Chondrocyte (in vitro differentiated cells): ENCODE measurements at places on chromosomes 1 and 21. TPM values are rescaled to one million over a fixed set of nuclear protein-coding genes. Genes with fewer than 3 reads are reported as not detected.

GRCh38 chr1:51236531-51237350, 668 bp downstream of the RNF11 start:
- no peak overlapping the region for H3K4me3 ChIP-seq
- H3K27ac ChIP-seq = no peak overlapping the region
- H3K4me1 ChIP-seq = peaks cover 39% of the 10 kb centered on the region

DNA sequence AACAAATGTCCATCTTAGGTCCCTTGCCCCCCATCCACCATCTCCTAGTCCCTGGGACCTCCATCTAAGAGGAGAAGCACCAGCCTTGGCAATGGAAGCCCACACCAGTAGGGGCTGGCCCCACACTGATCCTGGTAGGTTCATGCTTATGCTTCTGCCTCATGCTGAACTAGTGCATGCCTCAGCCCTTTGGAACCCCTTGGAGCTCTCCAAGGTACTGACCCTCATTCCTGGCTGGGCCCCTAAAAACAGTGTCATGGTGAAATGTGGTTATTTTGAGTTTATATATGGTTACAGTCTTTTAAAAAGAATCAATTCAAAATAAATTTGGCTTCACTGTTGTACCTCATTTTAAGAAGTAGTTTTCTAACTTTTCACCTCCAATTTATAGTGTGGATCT, 108.3 kb downstream of the HIVEP3 start:
- H3K4me1 ChIP-seq = peaks cover 12% of the 10 kb centered on the region
- H3K36me3 ChIP-seq = no peaks in the 10 kb centered on the region
- H3K27ac ChIP-seq = no peak overlapping the region
- no peaks in the 10 kb centered on the region for H3K27me3 ChIP-seq
- no peak for DNase-seq

- peaks cover 5% of the 10 kb centered on the region for H3K27me3 ChIP-seq
- peaks cover 18% of the 10 kb centered on the region for H3K4me1 ChIP-seq
- peak overlapping the region; percentile 69 for H3K4me3 ChIP-seq
- H3K27ac ChIP-seq = peak overlapping the region; percentile 55
- no peaks in the 10 kb centered on the region for H3K36me3 ChIP-seq
- DNase-seq = no peak
These were observed 1.3 kb upstream of the PEX10 start for GRCh38 chr1:2413495-2414296.

- H3K4me1 ChIP-seq = no peaks in the 10 kb centered on the region
- DNase-seq = no peak
- no peak overlapping the region for H3K27ac ChIP-seq
These were observed 41.7 kb downstream of the CD55 start for GRCh38 chr1:207362962-207363860.

The PALMD gene
- 6.2 to 16.5 TPM (median 6.9 TPM) in 3 replicates for total RNA-seq

GRCh38 chr1:162872981-162873380, 12.0 kb upstream of the CCDC190 start:
- H3K36me3 ChIP-seq = peaks cover 22% of the 10 kb centered on the region
- peaks cover 18% of the 10 kb centered on the region for H3K4me1 ChIP-seq
- H3K27ac ChIP-seq = peak overlapping the region; percentile 34
- H3K27me3 ChIP-seq = no peaks in the 10 kb centered on the region

DNA sequence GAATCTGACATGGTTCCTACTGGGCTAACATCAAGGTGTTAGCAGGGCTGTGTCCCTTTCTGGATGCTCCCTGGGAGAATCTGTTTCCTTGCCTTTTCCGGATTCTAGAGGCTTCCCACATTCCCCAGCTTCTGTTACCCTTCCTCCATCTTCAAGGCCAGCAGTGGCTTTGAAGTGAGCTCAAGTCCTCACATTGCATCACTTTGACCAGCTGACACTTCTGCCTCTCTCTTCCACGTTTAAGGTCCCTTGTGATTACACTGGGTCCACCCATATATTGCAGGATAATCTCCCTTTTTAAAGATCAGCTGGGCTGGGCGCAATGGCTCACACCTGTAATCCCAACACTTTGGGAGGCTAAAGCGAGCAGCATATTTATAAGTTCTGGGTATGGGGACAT, 33.1 kb downstream of the CNST start:
- no peak overlapping the region for H3K27ac ChIP-seq
- peaks cover 23% of the 10 kb centered on the region for H3K4me1 ChIP-seq
- no peak for DNase-seq
- no peaks in the 10 kb centered on the region for H3K27me3 ChIP-seq

DNA sequence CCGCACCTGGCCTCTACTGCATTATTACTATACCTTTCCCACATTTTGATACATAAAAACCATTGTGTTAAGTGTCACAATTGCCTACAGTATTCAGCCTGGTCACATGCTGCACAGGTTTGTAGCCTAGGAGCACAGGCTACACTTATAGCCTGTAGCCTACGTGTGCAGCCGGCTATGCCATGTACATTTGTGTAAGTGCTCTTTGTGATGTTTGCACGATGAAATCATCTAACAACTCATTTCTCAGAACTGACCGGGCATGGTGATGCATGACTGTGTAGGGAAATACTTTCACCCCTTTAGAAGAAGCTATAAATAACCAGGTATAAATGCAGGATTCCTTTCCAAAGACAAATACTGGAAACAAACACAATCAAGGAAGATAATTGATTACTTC, 12.1 kb downstream of the ERG start:
- peak overlapping the region; percentile 89 for H3K27ac ChIP-seq
- peaks cover 72% of the 10 kb centered on the region for H3K4me1 ChIP-seq
- no peak for DNase-seq
- H3K4me3 ChIP-seq = peak overlapping the region; percentile 23
- H3K36me3 ChIP-seq = peaks cover 4% of the 10 kb centered on the region

GRCh38 chr1:2376261-2376741, 15.1 kb downstream of the MORN1 start:
- peaks cover 11% of the 10 kb centered on the region for H3K4me1 ChIP-seq
- DNase-seq = peak; percentile 88
- H3K36me3 ChIP-seq = no peaks in the 10 kb centered on the region
- H3K27me3 ChIP-seq = no peaks in the 10 kb centered on the region
- no peak overlapping the region for H3K27ac ChIP-seq

DNA sequence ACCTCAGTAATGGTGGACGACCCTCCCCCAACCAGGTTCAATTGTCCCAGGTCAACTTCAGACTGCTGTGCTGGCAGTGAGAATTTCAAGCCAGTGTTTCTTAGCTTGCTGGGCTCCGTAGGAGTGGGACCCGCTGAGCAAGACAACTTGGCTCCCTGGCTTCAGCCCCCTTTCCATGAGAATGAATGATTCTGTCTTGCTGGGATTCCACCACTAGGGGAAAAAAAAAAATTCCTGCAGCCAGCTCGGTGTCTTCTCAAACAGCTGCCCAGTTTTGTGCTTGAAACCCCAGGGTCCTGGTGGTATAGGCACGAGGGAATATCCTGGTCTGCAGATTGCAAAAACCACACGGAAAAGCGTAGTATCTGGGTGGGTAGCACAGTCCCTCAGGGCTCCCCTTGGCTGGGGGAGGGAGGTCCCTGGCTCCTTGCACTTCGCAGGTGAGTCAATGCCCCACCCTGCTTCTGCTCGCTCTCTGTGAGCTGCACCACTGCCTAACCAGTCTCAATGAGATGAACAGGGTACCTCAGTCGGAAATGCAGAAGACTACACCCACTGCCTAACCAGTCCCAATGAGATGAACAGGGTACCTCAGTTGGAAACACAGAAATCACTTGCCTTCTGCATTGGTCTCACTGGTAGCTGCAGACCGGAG, 41.5 kb downstream of the GBP6 start:
- H3K27me3 ChIP-seq = peaks cover 4% of the 10 kb centered on the region
- H3K4me3 ChIP-seq = no peak overlapping the region
- H3K27ac ChIP-seq = no peak overlapping the region
- H3K36me3 ChIP-seq = no peaks in the 10 kb centered on the region
- no peaks in the 10 kb centered on the region for H3K4me1 ChIP-seq

DNA sequence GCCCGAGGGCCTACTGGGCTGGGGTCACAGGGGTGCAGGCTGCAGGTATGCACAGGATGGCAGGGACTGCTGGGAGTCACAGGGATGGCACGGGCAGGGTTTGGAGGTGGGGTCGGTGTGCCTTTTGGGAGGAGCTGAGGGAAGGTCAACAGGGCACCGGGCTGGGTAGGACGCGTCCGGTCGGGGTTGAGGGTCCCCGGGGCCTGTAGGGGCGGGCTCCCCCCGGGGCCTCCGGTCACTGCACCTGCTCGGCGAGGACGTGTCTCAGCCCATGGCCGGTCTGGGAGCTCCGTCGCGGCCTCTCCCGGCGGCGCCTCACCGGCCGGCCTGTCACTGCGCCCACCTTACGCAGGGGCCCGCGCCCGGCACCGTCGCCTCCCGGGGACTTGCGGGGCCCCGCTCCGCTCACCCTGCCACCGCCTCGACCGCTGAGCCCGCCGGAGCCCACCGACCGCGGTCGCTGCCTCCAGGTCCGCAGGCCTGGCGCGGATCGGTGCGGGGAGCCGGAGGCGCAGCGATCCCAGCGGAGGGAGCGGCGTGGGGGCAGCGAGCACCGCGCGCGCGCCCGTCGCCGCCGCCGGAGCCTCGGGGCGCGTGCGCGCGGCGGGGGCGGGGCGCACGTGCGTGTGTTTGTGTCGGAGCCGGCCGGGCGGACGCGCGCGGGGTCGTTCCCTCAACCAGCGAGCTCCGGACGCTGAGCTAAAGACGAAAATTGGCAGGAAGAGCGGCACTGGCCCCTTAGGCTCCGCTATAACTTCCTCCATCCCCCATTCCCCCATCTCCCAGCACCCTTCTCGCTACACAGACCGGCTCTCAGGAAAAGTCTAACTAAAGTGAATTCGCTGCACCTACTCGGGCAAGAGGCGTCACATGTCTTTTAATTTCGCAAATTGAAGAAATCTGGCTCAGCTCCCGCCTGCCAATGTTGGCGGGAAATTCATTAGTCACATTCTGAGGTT, at the start of gene AMIGO1:
Gene AMIGO1 (minus strand): TSS at position 552 of the 959 bp plus-strand sequence. CDS start 815 bp downstream, outside the sequence.
- H3K27ac ChIP-seq = no peak within 1 kb of the TSS
- DNase-seq = no peak
- peaks cover 20% of the 10 kb centered on the region for H3K4me1 ChIP-seq
- H3K4me3 ChIP-seq = peak within 1 kb of the TSS; percentile 78

The UBE2U gene
- total RNA-seq = 0.27 TPM in 1 of 3 replicates, not detected in the others

GRCh38 chr1:7018351-7018750, 233.1 kb downstream of the CAMTA1 start:
- no peaks in the 10 kb centered on the region for H3K4me1 ChIP-seq
- no peaks in the 10 kb centered on the region for H3K36me3 ChIP-seq
- DNase-seq = no peak
- no peak overlapping the region for H3K27ac ChIP-seq

GRCh38 chr1:117098287-117098890, 23.2 kb downstream of the TRIM45 start:
- H3K27ac ChIP-seq = peak overlapping the region; percentile 87
- H3K4me1 ChIP-seq = peaks cover 56% of the 10 kb centered on the region
- no peak overlapping the region for H3K4me3 ChIP-seq
- H3K36me3 ChIP-seq = peaks cover 8% of the 10 kb centered on the region
- H3K27me3 ChIP-seq = no peaks in the 10 kb centered on the region
- DNase-seq = no peak

- DNase-seq = no peak
- H3K27ac ChIP-seq = peak overlapping the region; percentile 38
- H3K36me3 ChIP-seq = no peaks in the 10 kb centered on the region
These were observed 1.8 kb upstream of the CHML start for GRCh38 chr1:241641773-241642592.

- peaks cover 5% of the 10 kb centered on the region for H3K4me1 ChIP-seq
- DNase-seq = no peak
- H3K4me3 ChIP-seq = no peak overlapping the region
- H3K36me3 ChIP-seq = peaks cover 1% of the 10 kb centered on the region
- no peak overlapping the region for H3K27ac ChIP-seq
These were observed 16.0 kb upstream of the PROK1 start for GRCh38 chr1:110434946-110435345.

GRCh38 chr1:164272156-164272555, 286.8 kb upstream of the PBX1 start:
- H3K36me3 ChIP-seq = no peaks in the 10 kb centered on the region
- no peak for DNase-seq
- no peaks in the 10 kb centered on the region for H3K4me1 ChIP-seq

The RASAL2 gene
- total RNA-seq = 38.4 to 54.4 TPM (median 40.1 TPM) in 3 replicates

- H3K4me1 ChIP-seq = peaks cover 37% of the 10 kb centered on the region
- no peaks in the 10 kb centered on the region for H3K36me3 ChIP-seq
- peak overlapping the region; percentile 98 for H3K27ac ChIP-seq
- DNase-seq = no peak
- H3K27me3 ChIP-seq = no peaks in the 10 kb centered on the region
These were observed 1.0 kb upstream of the ARID1A start for GRCh38 chr1:26694638-26695355.

- H3K27ac ChIP-seq = no peak overlapping the region
- H3K4me3 ChIP-seq = no peak overlapping the region
- peaks cover 50% of the 10 kb centered on the region for H3K4me1 ChIP-seq
- H3K36me3 ChIP-seq = no peaks in the 10 kb centered on the region
These were observed 59.3 kb upstream of the GNG12 start for GRCh38 chr1:67892476-67893125.

The INKA2 gene
- total RNA-seq = 2.8 to 5.4 TPM (median 3.6 TPM) in 3 replicates

DNA sequence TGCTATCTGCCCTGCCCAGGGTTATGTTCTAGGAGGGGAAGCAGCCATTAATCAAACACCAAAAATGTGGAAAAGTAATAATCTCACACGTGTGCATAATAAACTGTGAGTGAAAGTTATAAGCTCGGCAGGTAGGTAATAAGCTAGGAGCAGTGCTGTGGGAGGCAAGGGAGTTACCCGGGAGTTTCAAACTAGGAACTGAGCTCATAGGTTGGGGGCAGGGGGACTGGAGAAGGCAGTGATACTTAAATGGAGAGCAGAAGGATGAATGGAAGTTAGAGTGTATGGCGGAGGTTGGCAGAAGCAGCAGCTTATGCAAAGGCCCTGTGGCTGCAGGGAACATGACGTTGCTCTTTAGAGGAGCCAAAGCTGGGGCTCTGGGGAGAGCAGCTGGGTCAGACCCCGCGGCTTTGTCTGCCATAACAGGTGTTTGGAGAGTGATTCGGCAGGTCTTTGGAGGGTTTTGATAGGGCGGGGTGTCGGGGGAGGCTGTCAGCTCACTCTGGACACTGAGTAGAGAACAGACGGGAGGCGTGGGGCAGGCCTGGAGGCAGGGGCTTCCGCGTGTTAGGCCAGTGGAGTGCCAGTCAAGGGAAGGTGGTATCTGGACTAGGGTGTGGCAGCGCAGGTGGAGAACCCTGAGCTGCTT, 20.0 kb downstream of the PTPRF start:
- H3K4me1 ChIP-seq = peaks cover 3% of the 10 kb centered on the region
- H3K27me3 ChIP-seq = no peaks in the 10 kb centered on the region
- DNase-seq = no peak

DNA sequence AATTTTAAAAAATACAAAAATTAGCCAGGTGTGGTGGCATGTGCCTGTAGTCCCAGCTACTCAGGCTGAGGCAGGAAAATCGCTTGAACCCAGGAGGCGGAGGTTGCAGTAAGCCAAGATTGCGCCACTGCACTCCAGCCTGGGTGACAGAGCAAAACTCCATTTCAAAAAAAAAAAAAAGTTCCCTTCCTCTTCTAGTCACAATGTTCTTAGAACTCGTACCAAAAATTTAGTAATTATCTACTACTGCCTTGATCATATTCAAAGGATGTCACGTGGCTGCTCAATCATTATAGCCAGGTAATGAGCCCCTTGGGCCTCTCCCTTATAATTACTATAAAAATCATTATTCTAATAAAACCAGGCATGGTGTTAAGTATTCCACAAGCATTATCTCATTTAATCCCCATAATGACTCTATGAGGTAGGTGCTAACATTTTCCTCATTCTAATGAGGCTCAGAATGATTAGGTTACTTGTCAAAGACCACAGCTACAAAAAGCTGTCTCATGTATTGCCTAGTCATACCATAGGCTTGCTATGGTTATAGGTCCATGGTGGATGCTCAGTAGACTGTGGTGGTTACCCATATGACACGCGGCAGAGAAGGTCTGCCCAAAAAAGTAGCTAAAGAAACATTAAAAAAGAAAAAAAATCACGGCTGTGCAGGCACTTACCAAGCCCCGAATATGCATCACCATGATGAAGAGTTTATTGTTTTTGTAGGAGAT, 15.5 kb upstream of the PPP1R15B start:
- DNase-seq = no peak
- H3K4me1 ChIP-seq = peaks cover 19% of the 10 kb centered on the region
- H3K4me3 ChIP-seq = no peak overlapping the region
- H3K27me3 ChIP-seq = no peaks in the 10 kb centered on the region
